AG09319 (cell line): ENCODE measurements at places on chromosomes 7 and 10.

GRCh38 chr10:112535531-112535951 is 88.5 kb downstream of the VTI1A start:
- no peak for DNase-seq

DNA sequence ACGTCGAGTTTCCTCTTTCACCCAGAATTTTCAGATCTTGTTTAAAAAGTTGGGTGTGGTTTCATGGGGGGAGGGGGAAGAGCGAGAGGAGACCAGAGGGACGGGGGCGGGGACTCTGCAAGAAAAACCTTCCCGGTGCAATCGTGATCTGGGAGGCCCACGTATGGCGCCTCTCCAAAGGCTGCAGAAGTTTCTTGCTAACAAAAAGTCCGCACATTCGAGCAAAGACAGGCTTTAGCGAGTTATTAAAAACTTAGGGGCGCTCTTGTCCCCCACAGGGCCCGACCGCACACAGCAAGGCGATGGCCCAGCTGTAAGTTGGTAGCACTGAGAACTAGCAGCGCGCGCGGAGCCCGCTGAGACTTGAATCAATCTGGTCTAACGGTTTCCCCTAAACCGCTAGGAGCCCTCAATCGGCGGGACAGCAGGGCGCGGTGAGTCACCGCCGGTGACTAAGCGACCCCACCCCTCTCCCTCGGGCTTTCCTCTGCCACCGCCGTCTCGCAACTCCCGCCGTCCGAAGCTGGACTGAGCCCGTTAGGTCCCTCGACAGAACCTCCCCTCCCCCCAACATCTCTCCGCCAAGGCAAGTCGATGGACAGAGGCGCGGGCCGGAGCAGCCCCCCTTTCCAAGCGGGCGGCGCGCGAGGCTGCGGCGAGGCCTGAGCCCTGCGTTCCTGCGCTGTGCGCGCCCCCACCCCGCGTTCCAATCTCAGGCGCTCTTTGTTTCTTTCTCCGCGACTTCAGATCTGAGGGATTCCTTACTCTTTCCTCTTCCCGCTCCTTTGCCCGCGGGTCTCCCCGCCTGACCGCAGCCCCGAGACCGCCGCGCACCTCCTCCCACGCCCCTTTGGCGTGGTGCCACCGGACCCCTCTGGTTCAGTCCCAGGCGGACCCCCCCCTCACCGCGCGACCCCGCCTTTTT is at the start of gene VIM:
Gene VIM, plus strand, starts transcription at position 151 of the 925 bp plus-strand sequence. CDS start 1,182 bp downstream, outside the sequence.
- DNase-seq = peak; percentile 92

DNA sequence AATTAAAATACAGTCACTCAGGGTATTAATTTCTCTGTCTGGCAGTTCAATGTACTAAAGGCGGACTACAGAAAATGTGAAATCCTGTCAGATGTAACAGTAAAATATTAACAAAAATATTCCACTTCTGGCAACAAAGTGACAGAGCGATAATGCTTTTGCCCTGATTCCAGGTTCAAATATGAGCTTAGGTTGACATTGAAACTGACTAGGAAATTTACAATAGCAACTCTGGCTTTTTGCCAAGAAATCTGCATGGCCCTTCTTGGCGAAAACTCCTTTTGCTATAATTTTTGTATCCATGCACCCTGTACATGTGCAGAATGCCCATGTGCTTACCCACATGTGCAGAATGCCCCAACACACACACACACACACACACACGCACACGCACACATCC is 552.2 kb downstream of the MDFIC start:
- no peak for DNase-seq

DNA sequence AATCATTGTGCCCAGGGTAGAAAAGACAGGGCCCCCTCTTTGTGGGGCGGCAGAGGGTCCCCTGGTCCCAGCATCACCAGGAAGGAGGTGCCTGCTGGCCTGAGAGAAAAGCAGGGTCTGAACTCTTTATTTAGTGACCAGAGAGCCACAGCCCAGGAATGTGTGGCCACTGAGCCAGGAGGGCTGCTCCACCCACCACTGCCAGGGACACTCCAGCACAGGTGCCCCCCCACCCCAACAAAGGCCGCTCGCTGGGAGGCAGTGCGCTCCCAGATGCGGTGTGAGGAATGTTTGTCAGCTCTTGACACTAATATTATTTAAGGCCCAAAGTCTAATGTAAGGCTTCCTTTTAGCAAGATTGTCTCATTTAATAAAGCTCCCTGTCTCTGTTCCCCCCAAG is 59.6 kb upstream of the ZMIZ1 start:
- DNase-seq = no peak

DNA sequence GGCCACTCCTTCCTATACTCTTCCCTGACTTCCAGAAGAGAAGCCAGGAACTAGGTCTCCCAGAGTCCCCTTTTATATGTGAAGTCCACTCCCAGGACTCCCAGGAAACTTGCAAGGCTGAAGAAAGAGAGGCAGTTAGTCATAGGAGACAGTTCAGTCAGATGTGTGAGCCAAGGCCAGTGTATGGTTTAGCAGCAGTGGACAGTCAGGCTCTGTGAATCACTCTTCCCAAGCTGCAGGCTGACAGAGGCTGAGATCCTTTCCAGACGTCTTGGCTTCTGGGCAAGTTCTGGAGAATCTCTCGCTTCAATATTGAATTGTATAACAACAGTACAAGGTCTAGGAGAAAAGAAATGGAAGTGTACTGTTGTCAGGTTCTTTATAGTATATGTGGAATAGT is 26.9 kb downstream of the BLVRA start:
- peak; percentile 54 for DNase-seq

DNA sequence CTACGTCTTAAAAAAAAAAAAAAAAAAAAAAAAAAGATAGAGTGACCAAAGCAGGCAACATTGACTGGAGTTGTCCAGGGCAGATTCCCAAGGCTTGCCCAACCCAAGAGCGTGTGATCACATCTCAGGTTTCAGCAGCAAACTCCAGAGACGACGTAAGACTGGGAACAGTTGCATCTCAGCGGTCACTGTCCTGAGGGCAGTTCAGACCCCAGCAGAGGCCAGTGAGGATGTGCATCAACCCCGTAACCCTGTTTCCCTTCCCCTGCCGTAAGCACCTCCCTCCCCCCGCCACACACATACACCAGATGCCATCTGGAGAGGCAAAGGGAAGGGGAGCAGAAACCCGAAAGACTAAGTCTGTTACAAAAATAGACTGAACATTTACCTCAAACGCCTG is 19.3 kb upstream of the TOMM7 start:
- peak; percentile 82 for DNase-seq

- DNase-seq = no peak
Measured at GRCh38 chr7:149414171-149414570, 46.7 kb downstream of the ZNF777 start.

DNA sequence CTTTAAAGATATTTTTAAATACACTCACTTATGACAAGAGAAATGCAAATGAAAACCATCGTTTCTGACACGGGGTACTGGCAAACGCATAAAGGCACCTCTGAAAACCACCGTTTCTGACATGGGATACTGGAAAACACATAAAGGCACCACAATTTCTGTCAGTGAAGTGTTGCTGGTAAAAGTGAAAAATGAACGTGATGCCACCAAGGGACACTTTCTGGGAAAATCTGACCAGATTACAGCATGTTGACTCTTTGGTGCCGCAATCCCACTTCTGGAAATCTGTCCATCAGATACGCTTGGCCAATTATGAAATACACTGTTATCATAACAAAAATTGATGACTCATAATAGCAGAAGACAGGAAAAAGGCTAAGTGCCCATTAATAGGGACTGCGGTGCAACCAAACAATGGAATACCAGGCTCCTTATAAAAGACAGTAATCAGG is 131.7 kb downstream of the ZMYND11 start:
- no peak for DNase-seq

- DNase-seq = no peak
Measured at GRCh38 chr10:69415049-69415448, 1.7 kb downstream of the TACR2 start.

DNA sequence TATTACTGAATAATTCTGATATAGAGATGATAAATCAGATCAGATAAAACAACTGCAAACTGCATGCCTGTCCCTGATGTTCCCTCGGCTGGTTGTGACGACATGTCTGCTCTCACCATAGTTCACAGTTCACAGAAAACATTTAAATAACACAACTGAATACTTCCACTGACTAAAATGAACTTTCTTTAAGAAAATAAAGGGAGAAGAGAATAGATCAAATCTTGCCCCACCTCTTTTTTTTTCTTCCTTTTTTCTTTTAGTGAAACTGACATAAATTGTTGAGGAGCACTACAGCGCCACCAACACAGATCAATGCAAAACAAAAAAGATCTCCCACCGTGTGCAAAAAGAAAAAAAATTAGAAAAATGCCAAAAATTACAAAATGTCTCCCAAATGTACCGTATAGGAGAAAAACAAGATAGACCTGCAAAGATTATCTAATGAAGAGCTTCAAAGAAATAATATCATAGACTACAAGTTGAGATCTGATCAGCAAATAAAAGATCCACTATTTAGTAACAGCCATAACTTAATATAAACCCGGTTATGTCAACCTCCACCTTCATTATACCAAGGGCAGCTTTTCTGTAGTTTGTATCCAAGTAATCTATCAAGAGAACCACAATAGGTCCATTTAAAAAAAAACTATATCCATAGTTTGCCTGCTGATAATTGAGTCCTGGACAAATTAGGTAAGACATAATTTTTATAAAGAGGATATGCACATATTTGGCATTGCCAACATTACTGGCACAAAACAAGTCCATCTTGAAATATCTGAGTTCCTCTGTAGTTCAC is 30.7 kb upstream of the EPC1 start:
- DNase-seq = no peak

DNA sequence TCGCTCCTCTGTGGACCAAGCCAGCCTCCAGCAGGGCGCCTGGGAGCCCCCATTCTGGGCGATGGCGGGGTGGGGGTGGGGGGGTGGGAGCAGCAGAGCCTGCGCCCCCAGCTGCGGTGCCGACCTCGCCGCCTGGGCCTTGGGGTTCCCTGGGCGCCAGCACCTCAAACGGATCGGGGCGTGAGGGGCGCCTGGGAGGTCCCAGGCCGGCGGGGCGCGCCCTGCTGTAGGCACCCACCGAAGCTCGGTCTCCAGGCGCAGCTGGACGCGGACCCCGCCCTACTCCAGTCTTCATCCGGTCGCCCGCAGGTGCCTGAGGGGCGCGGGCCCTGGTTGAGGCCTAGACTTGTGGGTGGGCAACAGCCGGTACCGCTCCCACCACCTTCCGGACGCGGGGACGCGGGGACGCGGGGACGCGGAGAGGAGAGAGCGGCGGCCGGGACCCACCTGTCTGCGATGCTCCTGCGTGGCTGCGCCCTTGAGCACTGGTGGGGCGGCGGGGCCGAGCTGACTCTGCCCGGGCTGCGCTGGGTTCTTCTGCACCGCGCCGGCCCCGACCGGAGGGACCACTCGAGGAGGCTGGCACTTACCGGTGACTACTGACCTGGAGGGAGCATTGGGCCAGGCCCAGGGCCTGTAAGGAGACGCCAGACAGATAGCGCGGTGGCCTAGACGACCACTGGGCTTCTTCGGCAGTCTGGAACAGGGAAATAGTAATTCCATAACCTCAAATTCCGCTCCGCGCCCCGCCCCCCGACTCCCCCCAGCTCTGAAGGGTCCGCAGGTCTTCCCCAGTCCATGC is 5.5 kb upstream of the KCP start:
- DNase-seq = no peak

DNA sequence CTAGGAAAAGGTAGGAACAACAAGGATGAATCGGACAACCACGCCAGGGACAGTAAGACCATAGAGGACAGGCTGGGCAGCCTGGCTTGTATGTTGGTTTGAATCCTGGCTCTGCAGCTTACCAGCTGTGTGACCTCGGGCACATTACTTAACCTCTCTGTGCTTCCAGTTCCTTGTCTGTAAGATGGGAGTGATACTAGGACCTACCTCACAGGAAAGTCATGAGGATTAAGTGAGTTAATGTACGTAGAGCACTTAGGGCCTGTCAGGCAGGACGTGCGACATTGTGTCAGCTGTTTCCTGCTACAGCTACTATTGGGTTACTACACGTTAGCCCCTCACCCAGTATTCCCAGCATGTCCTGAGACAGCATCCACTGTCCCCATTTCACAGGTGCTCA is 32.1 kb downstream of the PLAC9 start:
- DNase-seq = no peak

- DNase-seq = no peak
Measured at GRCh38 chr10:14322526-14323188, 8.1 kb downstream of the FRMD4A start.

DNA sequence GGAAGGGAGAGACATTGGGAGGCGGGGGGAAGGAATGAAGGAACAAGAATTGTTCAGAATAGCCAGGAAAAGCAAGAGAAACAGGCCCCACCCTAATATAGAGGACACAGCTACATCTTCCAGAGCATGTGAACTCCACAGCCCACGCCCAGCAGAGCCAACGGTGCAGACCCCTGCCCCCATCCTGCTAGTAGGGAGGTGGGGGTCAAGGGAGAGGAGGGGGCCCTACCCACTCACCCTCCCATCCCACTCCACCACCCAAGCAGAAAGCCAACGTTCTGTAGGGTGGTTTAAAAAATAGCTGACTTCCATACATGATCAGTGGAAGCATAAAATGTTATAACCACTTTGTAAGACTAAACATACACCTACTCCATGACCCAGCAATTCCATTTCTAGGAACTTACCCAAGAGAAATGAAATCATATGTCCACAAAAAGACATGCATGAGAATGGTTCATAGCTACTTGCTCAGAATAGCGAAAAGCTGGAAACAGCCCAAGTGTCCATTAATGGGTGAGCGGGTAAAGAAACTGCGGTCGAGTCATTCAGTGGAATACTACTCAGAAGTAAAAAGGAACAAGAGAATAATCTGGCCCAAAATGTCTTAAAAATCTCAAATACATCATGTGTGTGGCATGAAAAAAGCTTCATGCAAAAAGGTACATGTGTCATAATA is 31.8 kb downstream of the CTBP2 start:
- DNase-seq = no peak

- DNase-seq = no peak
Measured at GRCh38 chr10:38050212-38050611, 39.7 kb downstream of the ZNF33A start.

DNA sequence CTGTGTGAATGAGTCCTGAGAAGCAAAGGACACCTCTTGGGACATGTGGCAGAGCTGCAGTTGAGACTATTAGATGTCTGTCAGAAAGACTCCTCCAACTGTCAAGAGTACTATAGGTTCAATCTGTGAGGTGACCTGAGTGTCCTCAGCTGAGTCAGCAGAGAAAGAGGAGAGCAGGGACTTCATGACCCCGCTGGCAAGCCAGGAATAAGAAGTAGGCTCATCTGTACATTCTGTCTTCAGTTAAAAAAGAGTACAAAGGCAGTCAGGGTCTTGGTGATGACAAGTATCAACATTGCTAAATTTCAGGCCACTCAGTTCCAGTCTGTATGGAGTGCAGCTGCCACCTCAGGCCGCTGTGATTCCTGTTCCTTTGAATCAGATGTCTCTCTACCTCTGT is 25.1 kb downstream of the HECTD2 start:
- DNase-seq = no peak

DNA sequence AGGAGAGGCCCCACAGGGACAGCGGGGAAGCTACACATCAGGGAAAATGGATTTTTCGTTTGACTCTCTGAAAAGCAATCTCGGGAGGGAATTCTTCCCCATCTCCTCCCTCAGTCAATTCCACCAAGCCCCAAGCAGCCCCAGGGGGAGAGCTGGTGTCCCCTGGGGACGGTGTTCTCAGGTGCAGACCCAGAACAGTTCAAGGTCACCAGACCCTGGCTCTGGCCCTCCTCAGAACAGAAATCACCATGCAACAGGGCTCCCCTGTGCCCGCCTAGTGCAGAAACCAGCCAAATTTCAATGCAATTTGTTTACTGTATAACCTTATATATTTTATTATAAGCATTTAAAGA is 34.1 kb downstream of the GSDME start:
- DNase-seq = no peak

GRCh38 chr7:149409895-149410294 is 51.0 kb downstream of the ZNF777 start:
- DNase-seq = no peak
